ENCODE measurements at places on chromosomes 7 and 10.
A peak's percentile ranks its signal among the peaks of the same experiment; 100 is the strongest.

DNA sequence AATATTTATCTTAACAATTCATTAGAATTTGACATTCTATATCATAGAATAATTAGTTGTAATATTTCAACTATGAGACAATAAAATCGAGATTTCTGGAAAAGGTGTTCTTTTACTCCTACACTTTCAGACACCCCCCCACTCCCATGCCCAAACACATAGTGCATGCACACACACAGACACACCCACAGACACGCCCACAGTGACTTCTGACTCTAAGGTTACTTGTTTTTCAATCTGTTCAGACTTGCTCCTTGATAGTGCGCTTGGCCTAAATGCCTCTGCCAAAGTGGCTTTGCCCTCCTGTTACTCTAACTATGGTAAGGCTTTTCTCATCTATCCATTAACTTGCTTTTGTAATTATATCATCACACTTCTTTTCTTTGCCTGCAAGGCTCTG lies 144.0 kb upstream of the PPP1R3A start:
- DNase-seq: no peak

GRCh38 chr10:1420661-1421362 lies 316.5 kb downstream of the ADARB2 start:
- DNase-seq: peak; percentile 66

GRCh38 chr7:144824360-144824759 lies 11.5 kb downstream of the TPK1 start:
- DNase-seq: peak; percentile 75

GRCh38 chr10:71512312-71512711 lies 115.6 kb downstream of the CDH23 start:
- no peak for DNase-seq

DNA sequence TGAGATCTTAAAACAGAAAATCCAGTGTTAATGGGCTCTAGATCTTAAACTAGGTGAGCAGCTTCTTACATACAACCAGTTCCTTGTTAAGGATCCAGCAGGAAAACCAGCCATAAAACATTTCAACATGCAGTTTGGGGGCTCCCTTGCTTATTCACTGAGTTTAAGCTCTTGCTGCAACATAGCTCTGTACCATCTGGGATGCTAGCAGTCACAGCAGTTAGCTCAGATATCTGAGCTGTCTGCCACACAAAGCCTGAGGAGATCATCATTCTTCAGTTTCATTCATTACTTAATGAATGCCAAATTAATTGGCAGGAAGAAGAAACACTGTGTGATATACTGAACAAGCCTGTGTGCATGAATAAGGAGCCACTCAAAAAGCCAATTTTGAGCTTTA lies 62.8 kb downstream of the PODXL start:
- DNase-seq: no peak

GRCh38 chr10:52801947-52802346 lies 29.4 kb upstream of the MBL2 start:
- peak; percentile 83 for DNase-seq

DNA sequence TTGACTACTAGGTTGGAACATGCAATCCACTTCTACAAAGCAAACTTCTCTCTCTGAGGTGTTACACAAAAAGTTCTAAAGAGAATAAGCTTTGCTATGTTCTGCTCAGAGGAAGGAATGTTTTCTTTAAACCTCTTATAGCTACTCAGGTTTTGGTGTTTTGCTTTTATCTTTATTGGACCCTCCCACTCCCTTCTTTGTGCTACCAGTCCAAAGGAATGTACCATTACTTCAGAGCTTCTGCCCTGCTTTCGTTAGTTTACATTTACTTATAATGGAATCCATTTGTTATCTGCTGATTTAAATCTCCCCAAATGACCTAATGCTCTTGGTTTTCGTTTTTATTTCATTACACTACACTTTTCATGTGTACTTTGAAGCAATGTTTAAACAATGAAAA lies 154.9 kb downstream of the ATE1 start:
- peak; percentile 63 for DNase-seq

DNA sequence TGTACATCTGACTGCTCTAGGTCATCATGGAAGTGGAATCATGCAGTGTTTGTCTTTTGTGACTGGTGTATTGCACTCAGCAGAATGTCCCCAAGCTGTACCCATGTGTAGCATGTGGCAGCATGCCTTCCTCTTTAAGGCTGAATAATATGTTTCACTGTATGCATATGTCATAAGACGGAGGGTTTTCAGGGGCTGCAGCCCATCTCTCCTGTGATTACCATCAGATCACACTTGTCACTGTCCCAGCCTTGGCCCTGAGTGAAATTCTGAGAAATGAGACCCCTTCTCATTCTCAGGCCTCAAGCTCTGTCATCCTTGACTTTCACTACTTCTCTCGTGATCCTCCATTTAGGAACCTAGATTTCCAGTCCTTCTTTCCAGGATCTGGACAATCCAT lies 50.0 kb downstream of the CPXM2 start:
- DNase-seq: no peak

DNA sequence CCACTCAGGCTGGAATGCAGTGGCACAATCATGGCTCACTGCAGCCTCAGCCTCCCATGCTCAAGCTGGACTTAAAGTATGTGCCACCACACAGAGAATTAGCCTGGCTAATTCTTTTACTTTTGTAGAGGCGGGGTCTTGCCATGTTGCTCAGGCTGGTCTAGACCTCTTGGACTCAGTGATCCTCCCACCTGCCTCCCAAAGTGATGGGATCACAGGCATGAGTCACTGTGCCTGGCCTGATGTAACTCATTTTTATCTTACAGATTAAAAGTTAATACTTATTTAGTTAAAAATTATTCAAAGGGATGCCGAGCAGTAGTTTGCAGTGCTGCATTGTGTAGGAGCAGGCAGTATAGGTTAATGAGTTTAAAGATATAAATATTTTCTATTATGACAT lies 12.6 kb upstream of the PLXDC2 start:
- no peak for DNase-seq
